ENCODE measurements at places on chromosomes 11 and 22.

DNA sequence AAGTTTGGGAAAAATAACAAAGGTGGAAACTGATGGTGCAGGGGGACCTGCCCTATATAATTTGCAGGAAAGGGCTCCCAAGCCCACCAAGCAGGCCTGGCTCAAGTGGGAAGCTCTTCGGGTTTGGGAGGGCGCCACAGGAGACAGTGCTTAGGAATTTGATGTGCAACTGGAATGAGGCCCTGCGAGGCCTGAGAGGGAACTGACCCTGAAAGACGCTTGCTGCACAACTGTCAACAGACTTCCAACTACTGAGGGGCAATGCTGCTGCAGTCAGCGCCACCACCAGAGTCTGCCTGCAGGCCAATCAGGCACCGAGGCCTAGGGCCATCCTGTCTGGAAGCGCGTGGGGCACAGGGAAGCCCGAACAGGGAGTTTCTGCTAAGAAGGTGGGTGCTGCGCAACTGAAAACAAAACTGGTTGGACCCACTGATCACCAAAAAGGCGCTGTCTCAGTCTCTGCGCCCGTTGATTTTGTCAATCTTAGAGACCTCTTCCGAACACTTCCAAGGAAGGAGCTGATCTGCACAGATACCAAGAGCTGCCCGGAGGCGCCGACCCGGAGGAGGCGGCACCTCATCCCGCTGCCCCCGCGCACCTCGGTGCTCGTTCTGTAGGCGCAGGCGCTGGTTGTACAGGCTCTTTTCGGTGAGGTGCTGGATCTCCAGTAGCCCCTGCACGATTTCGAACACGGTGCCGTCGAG is 667 bp downstream of the DGCR6L start:
- DNase-seq: no peak

- DNase-seq: no peak
Measured at GRCh38 chr22:45971408-45972028, 5.4 kb downstream of the WNT7B start.

DNA sequence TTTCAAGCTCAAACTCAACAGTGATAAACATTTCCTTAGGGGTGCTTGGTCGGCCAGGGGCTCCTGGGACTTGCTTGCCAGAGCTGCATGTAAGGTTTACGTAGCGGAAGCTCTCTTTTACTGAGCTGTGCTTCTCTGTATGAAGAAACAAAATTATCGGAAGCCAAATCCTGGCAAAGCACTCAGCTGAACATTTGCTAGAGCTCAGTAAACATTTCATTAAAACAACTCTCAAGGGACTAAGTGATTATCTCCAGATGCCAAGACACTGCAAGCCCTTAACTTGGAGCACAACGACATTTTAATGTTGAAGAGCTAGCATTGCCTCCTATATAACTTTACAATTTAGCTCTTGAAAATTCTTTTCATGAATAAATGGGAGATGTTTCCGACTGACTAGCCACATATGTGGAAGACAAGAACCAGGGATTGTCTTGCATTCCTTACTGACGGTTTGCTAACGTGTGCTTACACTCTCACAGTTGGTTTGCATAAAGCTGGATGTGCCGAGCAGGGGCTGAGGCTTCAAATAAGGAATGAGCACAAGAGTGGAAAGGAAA is 43.4 kb downstream of the SCUBE2 start:
- no peak for DNase-seq

GRCh38 chr11:128463371-128463829 is 124.0 kb downstream of the ETS1 start:
- no peak for DNase-seq

DNA sequence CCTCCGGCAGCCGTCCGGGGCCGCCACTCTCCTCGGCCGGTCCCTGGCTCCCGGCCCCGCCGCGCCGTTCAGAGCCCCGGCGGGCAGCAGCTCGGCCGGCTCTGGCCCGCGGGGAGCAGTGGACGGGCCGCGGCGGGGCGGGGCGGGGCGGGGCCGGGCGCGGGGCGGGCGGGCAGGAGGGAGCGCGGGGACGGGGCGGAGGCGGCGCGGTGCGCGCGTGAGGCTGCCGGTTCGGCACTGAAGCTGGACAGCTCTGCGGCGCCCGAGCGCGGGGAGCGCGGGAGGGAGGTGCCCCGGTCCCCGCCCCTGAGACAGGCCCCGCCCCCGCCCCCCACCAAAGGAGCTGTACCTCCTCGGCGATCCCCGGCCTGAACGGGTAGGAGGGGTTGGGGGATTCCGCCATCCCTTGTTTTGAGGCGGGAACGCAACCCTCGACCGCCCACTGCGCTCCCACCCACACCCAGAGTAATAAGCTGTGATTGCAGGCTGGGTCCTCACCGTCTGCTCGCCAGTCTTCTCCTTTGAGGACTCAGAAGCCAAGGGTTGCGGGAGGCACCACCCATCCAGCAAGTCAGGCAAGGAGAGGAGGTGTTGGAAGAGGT is at the start of gene DRD2:
TSS of gene DRD2 (minus strand) at position 239 of the 602 bp plus-strand sequence. CDS start 50,747 bp downstream, outside the sequence.
- peak; percentile 12 for DNase-seq

- DNase-seq: no peak
Measured at GRCh38 chr11:9263840-9264315, 1.3 kb downstream of the DENND5A start.

GRCh38 chr11:128039140-128040021 is 548.0 kb downstream of the ETS1 start:
- peak; percentile 26 for DNase-seq

DNA sequence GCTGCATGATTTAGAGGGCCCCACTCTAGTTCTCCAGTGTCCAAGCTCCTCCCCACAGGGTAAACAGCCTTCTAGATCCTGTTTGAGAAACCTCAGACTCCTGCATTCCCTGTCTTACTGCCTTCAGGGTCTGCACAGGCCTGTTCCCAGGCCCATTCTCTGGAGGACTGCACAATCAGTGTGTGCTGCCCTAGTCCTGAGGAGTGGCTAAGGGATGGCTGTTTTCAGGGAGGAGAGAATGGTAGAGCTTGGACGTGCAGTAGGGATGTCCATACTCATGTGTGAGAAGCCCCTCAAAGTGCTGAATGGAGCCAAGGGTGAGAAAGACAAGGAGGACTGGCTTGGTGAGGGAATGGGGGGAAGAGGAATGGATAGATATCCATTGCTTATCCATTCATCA is 103.8 kb upstream of the CCDC90B start:
- no peak for DNase-seq

DNA sequence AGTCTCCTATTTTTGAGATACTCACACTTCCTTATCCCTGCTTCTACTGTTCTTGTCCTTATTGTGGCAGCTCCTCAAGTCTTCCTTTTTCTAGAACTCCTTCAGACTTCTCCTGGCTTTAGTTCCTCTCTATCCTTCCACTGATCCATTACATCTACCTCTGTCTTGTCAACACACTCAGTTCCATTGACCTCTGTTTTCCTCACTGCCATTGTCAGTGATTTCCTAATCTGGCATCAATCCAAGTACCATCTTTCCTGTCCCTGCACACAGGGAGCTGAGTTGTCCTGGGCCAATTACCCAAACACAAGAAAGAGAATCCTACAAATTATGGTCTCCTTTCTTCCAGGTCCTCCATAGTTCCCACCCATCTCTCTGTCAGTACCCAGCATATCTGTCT is 27.9 kb upstream of the RIC3 start:
- no peak for DNase-seq

DNA sequence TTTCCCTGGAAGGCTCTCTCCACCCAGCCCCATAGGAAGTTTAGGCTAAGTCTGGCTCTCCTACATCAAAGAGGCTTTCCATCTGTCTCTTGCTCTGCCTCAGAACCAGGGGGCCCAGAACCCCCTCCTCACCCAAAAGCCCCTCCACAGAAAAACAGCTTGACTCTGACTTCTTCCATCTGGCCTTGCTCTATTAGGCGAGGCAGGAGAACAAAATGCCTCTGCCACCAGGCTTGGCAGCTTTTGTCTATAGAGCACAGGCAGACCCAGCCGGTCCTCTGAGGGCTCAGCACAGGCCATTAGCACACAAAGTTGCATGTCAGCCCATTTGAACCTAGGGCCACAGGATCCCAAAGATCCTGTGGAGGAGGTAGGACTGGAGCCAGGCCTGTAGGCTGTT is 75.7 kb upstream of the SUSD2 start:
- DNase-seq: no peak

DNA sequence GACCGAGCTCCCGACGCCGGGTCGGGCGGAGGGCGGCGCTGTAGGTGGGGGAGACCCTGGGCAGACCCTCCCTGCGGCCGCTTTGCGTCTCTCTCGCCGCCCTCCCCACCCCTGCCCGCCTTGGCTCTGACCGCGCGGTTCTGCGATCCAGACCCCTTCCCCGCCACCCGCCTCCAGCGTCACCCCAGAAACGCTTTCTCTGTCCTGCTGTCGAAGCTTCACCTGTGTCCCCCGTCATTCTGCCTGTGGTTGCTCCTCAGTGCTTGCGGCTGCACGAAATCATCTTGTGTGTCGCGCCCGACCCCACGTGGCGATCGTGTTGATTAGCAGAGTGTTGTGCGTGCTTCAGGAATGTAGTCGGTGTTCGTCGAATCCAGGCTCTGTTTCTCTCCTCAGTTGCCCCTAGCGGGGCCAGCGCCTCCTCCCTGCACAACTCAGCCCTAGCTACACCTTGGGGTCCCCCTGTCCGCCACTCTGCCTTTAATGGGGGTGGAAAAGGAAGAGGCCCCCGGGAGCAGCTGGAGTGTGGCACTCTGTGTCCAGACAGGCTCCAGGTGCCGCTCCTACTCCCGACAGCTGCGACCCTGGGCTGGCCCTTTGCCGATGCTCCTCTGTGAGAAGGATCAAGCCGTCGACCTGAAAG is 851 bp downstream of the PTDSS2 start:
- DNase-seq: peak; percentile 32

GRCh38 chr11:68432874-68433273 is 27.7 kb upstream of the PPP6R3 start:
- no peak for DNase-seq

GRCh38 chr11:40827116-40827515 is 632.3 kb downstream of the LRRC4C start:
- no peak for DNase-seq

GRCh38 chr11:72144807-72145565 is 9.5 kb downstream of the FOLR3 start:
- no peak for DNase-seq

GRCh38 chr11:112529071-112529470 is 268.4 kb upstream of the PLET1 start:
- no peak for DNase-seq

DNA sequence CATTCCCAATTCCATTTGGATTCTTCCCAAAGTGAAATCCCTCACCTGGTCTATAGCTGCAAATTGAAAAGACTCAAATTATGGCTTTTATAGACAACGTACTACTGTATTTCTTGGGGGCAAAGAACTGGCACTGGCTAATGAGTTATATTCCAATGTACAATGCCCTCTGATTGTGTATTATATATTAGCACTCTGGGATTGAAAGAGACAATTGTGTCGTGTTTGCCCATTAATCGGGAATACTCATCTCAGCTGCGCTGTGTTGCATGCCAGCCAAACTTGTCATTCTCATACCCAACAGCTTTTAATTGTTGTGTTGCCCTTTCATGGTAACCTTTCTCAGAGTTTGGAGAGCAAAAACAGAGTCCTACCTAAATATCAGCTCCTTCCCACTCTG is 55.0 kb upstream of the ZBTB44 start:
- no peak for DNase-seq

- DNase-seq: no peak
Measured at GRCh38 chr11:110850846-110851245, 138.6 kb upstream of the ARHGAP20 start.

GRCh38 chr11:1892116-1892515 is 421 bp upstream of the PRR33 start:
- no peak for DNase-seq

- no peak for DNase-seq
Measured at GRCh38 chr22:25959818-25960774, 209.2 kb upstream of the SEZ6L start.

DNA sequence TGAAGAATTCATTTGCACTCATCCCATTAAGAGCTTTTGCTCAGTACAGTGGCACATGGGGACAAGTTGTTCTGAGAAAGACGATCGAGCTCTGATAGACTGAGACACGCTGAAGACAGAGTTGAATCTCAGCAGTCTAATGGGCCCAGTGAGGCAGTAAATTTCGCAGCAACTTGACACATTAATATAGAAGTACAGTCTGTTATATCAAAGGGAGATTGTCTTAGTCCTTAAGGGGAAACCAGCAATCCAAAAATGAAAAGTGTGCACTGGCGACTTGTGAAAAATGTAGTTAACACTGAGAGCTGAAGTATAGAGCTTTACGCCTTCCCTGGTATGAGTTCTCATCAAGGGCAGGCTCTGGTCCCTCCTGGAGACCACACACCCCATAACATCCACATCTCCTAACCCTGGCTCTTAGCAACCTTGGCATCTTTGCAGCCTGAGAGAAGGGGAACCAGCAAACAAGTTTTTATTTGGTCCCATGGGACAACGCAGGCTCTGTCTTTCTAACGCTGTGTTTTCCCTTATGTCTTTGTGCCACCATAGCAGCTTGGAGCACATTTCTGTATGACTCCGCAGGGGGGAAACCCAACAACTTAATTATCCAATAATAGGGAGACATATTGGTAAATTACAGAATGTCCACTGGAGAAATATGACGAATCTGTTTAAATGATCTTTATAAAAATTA is 952.5 kb downstream of the OPCML start:
- no peak for DNase-seq

DNA sequence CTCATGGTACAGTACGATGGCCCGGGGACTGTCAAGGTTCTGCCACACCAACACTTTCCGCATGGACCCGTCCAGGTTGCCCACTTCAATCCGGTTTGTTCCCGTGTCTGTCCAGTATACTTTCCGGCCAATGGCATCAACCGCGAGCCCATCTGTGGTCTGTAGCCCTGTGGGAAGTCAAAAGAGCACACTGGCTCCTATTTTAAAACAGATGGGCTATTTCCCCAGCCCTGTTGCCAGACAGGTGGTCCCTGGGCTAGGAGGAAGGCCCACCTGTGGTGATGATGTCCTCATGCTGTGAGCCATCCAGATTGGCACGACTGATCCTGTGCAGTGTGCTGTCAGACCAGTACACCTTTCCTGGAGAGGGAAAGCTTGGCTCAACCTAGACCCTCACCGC is 30.4 kb upstream of the CKAP5 start:
- peak; percentile 12 for DNase-seq

- no peak for DNase-seq
Measured at GRCh38 chr22:32395107-32395506, 16.9 kb downstream of the RTCB start.

DNA sequence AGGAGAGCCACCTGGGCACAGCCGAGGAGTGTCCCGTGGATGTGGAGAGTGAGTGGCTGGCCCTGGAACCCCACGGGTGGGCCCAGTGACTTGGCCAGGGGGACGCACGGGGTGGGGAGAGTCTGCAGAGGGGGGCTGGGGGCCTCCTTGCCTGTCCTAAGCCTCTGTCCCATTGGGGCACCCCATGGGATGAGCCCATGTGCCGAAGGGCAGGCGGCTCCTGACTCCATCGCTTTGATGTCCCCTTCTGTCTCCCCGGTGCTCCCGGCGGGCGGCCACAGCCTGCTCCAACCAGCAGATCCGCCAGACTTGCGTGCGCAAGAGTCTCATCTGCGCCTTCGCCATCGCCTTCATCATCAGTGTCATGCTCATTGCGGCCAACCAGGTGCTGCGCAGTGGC is 9.4 kb downstream of the CABP7 start:
- DNase-seq: no peak

All from NCI-H2081 (cell line).